Activated effector memory CD4-positive, alpha-beta T cell treated with Interleukin-2 at 50 U/mL for 16 hours (primary cell): ENCODE measurements at places on chromosomes 1 and 21.

DNA sequence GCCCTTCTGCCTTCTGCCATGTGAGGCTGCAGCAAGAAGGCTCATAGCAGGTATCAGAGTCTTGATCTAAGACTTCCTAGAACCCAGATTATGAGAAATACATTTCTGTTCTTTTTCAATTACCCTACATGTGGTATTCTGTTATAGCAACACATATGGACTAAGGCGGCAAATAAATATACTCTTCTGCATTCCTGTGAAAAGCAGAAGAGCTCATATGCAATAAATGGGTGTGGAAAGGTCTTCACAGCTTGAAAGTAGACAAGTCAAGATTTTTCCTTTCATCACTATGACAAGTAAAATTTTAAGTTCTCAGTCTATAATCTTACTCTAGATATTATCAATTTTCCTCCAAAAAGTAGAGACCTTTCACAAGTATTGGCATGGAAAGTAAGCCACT is 36.6 kb downstream of the TNFSF18 start:
- DNase-seq: no peak

GRCh38 chr1:164561472-164561871 is 2.5 kb downstream of the PBX1 start:
- no peak for DNase-seq

GRCh38 chr1:197268012-197268411 is at the start of gene CRB1:
CRB1 (plus strand) TSS chr1:197268252; CDS start chr1:197268413, 161 bp downstream.
- no peak for DNase-seq

DNA sequence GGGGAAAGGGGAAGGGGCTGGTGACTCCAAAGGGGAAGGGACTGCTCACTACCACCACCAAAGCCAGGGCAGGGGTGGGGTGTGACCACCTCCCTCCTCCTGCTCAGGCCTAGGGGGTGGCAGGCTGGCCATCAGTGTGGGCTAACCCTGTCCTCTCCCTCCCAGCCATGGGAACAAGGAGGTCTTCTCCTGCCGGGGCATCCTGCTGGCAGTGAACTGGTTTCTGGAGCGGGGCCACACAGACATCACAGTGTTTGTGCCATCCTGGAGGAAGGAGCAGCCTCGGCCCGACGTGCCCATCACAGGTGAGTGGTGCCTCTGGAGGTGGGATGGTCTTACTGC is 5.7 kb downstream of the ZC3H12A start:
- no peak for DNase-seq

DNA sequence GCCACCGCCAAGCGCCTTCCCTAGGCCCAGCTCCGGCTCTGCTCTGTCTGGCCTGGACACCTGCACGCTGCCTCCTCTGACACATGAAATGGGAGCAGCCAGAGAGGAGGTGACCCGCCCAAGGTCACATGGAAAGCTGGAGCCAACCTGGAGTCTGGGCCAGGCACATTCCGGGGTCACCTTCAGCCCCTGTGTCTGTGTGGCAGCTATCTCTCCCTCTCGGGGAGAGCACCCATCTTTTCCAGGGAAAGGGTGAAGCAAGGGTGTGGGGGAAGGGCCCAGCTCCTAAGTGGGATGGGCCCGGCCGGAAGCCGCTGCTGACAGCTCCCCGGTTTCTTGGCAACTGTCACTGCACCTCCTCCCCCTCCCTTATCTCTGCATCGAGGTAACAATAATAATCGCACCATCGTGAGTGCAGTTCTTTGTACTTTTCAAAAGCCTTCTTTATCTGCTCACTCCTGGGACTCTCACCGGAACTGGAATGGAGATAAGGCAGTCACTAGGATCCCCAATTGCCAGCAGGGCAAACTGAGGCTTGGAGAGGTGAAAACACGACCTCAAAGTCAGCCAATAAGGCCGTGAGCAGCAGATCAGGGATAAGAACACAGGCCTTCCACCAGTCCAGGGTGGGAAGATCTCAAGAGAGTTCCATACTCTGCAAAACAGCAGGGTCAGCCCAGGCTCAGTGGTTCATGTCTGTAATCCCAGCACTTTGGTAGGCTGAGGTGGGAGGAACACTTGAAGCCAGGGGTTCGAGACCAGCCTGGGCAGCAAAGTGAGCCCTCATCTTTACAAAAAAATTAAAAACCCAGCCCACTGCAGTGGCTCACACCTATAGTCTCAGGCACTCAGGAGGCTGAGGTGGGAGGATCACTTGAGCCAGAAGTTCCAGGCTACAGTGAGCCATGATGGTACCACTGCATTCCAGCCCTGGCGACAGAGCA is 36.9 kb downstream of the RAP1GAP start:
- DNase-seq: no peak

- no peak for DNase-seq
Observed at GRCh38 chr1:172002725-172003345, 161.5 kb downstream of the DNM3 start.
